NCI-H774 (cell line): ENCODE measurements at places on chromosomes 7 and 10.

- no peak for DNase-seq
Observed at GRCh38 chr10:15824498-15824897, 35.8 kb downstream of the MINDY3 start.

- no peak for DNase-seq
Observed at GRCh38 chr10:73493781-73494180, 2.0 kb downstream of the PPP3CB start.

DNA sequence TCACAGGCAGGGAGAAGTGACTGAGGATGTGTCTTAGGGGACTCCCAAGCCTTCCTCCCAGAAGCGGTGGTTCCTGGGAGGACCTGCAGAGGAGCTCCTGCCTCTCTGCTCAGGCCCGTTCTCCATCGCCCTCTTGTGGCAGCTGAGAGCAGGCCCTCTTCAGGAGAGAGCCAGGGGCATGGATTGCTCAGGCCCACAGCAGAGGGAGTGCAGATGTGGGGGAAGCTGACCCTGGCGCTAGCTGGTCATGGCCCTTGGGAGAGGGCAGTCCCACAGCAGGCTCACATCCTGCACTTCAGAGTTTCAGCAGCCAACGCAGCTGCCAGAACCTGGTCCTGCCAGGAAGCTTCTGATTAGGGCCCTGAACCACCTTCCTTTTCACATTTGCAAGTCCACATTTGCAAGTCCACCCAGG is 94.8 kb upstream of the TARP start:
- peak; percentile 34 for DNase-seq

GRCh38 chr7:121366852-121367431 is 29.2 kb downstream of the FAM3C start:
- peak; percentile 8 for DNase-seq

- peak; percentile 85 for DNase-seq
Observed at GRCh38 chr10:123008355-123009104, at the start of the genes ACADSB and IKZF5. Gene ACADSB (plus strand): TSS chr10:123009006. CDS start chr10:123009030, 24 bp downstream. Gene IKZF5 (minus strand): TSS chr10:123008795. CDS start chr10:122998625, 10,170 bp downstream.

GRCh38 chr7:137692399-137692798 is 154.4 kb downstream of the DGKI start:
- no peak for DNase-seq

- no peak for DNase-seq
Observed at GRCh38 chr10:44824607-44825006, 86.5 kb upstream of the TMEM72 start.

DNA sequence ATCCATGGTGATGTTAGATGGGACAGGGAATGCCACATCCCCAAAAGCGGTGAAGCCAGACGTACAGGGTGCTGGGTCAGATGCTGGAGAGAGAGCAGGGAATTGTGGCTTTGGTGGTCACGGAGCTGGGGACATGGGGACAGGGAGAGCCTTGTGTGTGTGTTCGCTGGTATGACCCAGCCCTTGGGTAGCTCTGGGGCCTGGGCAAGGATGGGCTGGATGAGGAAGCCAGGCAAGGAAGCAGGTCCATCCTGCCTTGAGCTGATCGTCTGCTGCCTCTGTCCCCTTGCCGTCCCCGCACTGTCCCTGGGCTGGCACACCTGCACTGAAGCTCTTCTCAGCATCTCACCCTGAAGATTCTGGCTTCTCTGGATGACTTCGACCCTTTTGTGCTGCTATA is 15.4 kb upstream of the CLDN4 start:
- DNase-seq, result no peak

GRCh38 chr7:47188136-47188535 is 393.8 kb downstream of the TNS3 start:
- DNase-seq, result no peak

DNA sequence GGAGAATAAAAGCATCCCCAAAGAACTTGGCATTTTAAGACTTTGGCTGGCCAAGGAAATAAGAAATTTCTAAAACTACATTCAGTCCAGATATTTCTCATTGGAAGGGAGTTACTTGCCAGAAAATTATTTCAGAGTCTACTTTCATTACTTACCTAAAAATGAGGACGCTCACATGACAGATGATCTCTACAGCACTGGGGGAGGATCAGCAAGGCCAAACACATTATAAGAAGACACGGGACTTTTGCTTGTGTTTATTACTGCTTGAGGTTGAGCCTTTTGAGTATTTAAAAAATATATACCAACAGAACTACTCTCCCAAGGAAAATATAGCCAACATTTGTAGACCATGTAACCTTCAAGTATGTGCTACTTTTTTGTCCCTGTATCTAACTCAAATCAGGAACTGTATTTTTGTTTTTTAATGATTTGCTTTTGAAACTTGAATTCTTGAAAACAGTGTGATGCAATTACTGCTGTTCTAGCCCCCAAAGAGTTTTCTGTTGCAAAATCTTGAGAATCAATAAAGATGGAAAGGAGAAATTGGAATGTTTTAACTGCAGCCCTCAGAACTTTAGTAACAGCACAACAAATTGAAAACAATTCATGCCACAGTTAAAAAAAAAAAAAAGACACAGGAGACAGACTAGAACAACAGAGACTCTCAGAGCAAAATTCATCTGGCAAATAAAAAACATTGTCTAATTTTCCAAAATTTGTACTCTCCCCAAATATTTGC is 128.1 kb downstream of the ZNF438 start:
- DNase-seq, result no peak
